H1 (cell line): ENCODE measurements at places on chromosomes 4 and X. TPM values are rescaled to one million over a fixed set of nuclear protein-coding genes. Genes with fewer than 3 reads are reported as not detected.

Gene TXK
- total RNA-seq = not detected in 2 replicates

Gene ARHGEF6
- 3.6 TPM in 2 replicates for total RNA-seq

Gene CFAP299
- total RNA-seq = not detected in 2 replicates

Gene GSX2
- not detected in 2 replicates for total RNA-seq

Gene MSANTD1
- total RNA-seq = 0.45 and 0.78 TPM in 2 replicates
